ENCODE measurements at places on chromosomes 4 and X. TPM values are rescaled to one million over a fixed set of nuclear protein-coding genes. Genes with fewer than 3 reads are reported as not detected.

- DNase-seq: no peak
Measured at GRCh38 chr4:69066945-69067344, 29.3 kb upstream of the UGT2B7 start.

DNA sequence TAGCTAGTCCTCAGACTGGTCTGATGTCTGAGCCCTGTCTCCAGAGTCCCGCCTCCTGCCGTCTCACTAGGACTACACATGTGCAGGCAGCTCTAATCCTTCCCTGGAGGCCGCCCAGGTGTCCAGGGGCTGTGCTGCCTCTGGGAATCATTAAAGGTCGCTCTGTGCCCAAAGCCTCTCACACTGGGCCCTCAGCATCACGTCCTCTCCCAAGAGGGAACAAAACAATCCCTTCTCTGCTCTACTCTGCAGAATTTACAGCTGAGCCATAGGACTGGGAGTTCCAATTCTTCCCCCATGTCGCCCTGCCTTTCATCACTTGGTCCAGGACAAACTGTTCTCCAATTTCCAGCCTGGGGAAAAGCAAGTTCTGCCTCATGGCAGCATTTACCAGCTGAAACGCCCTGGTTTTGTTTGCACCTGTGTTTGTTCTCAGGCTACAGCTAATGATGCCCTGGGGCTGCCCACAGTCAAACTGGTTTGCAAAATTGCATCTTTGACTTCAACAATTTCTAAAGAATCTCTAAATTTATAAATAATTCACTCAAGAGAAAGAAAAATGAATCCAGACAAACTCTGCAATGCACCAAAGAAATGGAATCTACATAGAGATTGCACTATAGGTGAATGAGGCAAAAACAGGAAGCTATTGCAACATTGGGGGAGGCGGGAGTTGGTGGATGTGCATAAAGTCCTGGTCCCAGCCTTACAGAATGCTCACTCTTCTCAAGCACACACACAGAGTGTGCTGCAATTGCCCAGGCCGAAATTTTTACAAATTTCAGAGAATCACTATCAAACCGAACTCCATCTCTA lies 7.2 kb upstream of the MRFAP1 start:
- no peak for DNase-seq

GRCh38 chr4:32562010-32562409 lies 1841.8 kb downstream of the PCDH7 start:
- no peak for DNase-seq

DNA sequence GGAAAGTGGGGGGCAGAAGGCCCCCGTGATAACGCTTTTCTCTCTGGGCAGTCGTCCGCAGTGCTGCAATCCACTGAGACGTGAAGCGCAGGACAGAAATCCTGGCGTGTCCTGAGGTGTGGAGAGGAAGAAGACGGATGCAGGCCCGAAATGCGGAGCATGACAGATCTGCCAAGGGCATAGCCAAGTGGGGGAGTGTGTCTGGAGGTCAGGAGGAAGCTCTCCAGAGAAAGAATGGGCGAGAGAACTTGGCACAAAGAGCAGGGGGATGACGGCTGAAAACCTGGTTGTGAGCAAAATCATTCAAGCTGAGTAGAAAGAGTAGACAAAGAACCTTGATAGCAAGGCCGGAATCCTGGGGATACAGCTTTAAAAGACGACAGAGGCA lies 23.7 kb upstream of the HELT start:
- no peak for DNase-seq

- DNase-seq: no peak
Measured at GRCh38 chr4:84597450-84597849, 14.5 kb downstream of the CDS1 start.

DNA sequence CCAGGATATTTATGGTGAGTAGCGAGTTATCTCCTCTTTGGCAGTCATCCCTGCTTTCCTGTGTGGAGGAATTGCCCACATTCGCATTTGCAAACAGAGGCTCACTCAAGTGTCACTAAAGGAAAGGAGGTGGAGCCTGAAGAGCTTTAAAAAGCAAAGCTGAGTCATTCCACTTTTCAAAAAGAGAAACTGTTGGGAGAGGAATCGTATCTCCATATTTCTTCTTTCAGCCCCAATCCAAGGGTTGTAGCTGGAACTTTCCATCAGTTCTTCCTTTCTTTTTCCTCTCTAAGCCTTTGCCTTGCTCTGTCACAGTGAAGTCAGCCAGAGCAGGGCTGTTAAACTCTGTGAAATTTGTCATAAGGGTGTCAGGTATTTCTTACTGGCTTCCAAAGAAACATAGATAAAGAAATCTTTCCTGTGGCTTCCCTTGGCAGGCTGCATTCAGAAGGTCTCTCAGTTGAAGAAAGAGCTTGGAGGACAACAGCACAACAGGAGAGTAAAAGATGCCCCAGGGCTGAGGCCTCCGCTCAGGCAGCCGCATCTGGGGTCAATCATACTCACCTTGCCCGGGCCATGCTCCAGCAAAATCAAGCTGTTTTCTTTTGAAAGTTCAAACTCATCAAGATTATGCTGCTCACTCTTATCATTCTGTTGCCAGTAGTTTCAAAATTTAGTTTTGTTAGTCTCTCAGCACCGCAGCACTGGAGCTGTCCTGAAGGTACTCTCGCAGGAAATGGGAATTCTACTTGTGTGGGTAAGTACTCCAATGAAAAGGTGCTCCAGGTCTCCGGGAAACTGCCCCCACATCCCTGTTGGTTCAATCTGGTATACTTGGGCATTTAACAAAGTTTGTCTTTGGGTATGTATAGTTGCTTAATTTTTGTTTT lies at the start of gene EGF:
EGF (plus strand) TSS at position 178 of the 890 bp plus-strand sequence; CDS start at position 631, 453 bp downstream.
- DNase-seq: no peak

DNA sequence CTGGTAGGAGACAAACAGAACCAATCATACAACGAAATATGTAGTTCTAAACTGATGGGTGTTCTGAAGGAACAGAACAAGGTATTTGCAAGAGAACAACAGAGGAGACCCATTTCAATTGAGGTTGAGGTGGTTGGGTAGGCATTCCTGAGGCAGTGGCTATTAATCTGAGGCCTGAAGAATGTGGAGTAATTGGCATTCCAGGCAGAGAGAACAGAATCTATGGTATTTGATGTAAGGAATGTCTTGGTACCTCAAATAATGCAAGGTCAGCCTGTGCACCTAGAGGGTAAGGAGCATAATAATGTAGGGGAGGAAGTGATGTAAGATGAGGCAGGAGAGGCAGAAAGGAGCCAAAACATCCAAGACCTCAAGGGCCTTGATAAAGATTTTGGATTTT lies 109.5 kb upstream of the TEX13C start:
- no peak for DNase-seq

- no peak for DNase-seq
Measured at GRCh38 chr4:182547435-182547834, 304.2 kb downstream of the TENM3 start.

DNA sequence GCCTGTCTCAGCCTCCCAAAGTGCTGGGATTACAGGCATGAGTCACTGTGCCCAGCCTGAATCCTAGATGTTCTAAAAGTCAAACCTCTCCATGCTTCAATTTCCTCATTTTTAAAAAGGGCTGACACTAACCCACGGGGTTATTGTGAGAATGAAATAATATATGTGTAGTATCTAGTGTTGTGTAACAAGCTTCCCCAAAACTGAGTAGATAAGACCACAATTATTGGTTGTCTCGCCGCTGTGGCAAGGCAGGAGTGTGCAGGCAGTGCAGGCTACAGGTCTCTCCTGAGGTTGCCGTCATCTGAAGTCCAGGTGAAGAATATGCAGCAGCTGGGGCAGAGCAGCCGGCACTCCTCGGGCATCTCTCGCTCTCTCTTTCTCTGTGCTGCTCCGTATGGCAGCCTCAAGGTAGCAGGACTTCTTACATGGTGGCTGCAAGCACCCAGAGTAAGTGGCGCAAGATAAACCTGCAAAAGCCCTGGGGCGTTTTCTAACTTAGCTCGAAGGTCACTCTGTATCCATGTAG lies 30.9 kb downstream of the RAB33B start:
- DNase-seq: no peak

DNA sequence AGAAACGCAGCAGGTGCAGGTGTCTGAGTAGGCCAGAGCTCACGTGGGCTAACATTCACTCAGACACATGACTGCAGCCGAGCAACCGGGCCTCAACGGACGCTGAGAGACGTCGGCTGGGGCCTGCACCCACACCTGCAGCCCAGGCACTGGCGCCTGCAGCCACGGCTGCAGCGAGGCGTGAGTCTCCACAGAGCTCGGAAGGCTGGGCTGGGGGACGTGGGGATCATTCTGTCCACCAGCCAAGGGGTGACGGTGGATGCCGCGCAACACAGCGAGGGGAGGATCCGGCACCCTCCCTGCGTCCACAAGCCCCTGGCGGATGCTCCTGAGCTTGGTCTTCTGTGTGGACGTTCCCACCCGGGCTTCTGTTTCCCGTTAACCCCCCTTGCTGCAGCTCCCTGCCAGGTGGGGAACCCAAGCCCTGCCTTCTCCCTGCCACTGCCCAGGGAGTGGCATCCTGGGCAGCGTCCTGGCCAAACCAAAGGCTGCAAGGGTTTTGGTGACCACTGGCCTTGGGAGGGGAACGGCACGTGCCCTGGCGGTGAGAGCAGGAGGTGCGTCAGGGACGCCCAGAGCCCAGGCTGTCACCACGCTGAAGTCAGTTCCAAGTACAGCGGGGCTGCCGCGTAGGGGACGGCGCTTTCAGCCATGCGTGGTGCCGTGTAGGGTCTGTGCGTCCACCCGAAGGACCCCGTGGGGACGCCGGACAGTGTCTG lies 16.3 kb downstream of the PPP2R3B start:
- no peak for DNase-seq

DNA sequence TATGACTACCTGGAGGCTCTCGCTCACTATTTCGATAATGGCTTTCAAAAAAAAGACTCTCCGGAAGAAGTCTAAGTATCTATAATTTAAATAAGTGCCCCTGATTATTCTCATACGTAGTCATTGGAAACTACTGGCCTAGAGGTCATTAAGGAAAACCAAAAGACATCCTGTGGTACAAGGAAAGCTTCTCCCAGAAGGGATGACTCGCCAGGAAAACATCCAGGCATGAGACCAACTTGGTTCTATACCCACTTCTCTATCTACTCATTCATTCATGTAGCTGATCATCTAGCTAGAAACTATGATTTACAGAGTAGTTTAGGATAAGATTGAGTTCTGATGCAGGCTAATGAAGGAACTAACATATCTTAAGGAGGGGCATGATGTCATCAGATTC lies 37.7 kb downstream of the SOX3 start:
- no peak for DNase-seq

DNA sequence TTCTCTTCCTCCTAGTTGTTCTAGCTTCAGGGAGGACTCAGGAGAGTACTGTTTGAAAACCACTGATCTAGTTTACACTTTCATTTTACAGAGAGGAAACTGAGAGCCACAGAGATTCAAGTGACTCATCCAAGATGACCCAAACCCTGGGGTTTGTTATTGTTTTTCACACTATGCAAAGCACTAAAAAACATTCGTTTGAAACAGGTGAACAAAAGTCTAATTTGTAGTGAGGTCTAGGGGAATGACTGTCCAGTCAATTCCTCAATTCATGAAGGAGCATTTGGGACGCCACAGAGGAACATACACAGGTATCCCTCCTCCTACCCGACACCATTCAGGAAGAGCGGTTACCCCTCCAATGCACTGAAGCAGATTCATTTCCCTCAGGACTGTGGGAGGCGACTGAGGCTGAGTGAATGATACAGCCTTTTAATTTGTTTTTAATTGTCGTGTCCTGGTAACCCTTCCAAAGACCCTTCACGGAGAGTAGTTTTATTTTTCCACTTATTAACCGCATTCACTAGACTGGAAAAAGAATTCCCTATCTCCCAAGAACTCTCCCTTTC lies 30.3 kb downstream of the TLR10 start:
- peak; percentile 34 for DNase-seq

GRCh38 chrX:136835761-136836160 lies 44.8 kb downstream of the RBMX start:
- DNase-seq: no peak

DNA sequence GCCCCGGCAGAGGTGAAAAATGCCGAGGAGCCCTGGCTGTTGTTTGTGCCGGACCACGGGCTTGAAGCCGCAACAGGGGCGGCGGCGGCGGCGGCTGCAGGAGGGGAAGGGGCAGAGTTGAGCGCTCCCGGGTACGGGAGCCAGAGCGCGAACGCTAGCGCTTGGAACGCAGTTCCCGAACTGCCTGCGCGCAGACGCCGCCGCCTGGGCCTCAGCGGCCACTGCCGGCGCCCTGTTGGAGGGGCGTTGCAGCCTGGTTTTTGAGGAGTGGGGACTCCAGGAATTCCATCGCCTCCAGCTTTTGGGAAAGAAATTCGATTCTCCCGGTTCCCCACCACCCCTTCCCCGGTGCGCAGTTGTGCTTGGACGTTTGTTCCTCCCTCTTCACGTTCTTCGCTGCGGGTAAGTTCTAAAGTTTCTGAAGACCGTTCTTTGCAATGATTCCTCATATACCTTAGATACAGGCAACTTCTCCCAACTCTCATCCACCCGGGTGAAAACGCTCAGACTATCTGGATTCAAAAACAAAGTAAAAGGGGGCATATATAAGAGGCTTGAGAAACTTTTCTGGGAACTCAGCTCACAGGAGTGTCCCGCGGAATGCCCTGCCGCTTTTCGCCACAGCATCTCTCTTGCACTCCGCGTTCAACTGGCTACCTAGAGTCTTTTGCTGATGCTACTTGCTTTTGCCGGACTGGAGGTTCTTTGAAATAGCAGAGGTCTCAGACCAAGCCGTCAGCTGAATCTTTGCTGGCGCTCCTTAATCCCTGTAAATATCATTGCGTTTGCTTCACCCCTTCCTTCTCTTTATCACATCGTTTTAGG lies 1.0 kb downstream of the FAT4 start:
- no peak for DNase-seq

GRCh38 chrX:110915111-110915510 lies 119.5 kb upstream of the CHRDL1 start:
- no peak for DNase-seq

- DNase-seq: no peak
Measured at GRCh38 chrX:84737471-84737871, 235.2 kb upstream of the HDX start.

Gene USP17L15
- not detected for polyA plus RNA-seq

DNA sequence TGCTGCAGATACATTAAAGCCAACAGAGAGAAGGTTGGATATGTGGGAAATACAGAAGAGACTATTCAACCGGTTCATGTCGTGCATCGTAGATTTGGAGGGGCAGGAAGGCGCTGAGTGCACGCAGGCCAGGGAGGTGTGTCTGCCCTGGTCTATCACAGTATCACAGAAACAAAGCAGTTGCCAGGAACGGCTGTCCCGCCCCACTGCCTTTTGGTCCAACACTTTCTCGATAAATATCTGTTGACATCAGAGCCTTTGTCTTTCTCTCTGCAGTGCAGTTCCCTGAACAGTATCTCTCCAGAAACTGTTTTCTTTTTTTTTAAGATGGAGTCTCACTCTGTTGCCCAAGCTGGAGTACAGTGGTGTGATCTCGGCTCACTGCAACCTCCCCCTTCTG lies 151.1 kb upstream of the BCOR start:
- no peak for DNase-seq

DNA sequence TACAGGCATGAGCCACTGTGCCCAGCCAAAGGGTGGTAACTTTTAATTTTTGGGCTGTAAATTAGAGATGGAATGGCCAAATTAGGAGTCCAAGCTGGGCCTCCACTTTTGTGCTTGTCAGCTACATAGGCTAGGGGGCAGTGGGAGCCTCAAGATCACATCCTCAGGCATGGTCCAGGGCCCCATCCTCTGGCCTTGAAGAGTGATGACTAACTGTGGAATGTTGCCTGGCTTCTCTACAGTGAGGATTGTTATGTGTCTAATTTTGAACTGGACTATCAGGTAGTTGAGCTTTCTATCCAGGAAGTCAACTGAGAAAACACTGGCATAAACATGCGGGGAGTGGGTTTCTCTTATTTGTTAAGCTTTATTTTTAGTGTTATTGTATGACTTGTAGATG lies 33.0 kb downstream of the CCNG2 start:
- DNase-seq: no peak

Gene SYP
- polyA plus RNA-seq: 2.4 TPM

- no peak for DNase-seq
Measured at GRCh38 chrX:110374559-110374958, 15.9 kb downstream of the RTL9 start.

Measured in renal cortex interstitium (tissue), 15 donors.